ENCODE measurements at places on chromosomes 12 and 14. TPM values are rescaled to one million over a fixed set of nuclear protein-coding genes. Genes with fewer than 3 reads are reported as not detected.

DNA sequence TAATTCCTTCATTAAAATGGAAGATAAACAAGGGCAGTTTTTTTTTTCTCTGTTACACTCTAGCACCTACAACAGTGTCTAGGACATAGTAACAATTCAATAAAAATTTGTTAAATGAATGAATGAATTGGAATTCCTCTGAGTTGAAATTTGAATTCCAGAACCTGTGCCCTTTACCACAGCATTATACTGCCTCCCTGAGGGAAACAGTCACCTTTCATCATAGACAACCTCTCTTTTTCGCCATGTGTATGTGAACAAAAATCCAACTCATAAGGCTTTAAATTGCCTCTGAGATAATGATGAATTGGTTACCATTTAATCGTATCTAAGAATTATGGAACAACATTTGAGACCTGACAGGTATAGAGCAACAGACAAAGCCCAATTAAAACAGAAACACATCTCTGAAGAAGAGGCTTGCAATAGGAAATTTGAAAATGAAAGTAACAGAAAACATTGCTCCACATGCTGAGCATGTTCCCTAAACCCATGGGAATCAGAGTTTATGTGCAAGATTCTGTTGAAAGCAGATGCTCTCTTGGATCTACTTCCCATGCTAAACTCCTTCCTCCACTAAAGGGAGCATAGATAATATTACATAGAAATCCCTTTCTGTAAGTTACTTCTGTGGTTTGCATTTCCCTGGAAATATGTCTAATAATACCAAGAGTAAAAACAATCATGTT is 657.8 kb downstream of the GALC start:
- DNase-seq, result no peak

KRT82 gene
- polyA plus RNA-seq, result not detected

- DNase-seq, result peak; percentile 26
Measured at GRCh38 chr12:57340104-57340503, 89.1 kb upstream of the STAC3 start.

KLRF1 gene
- polyA plus RNA-seq, result 0.17 TPM

DNA sequence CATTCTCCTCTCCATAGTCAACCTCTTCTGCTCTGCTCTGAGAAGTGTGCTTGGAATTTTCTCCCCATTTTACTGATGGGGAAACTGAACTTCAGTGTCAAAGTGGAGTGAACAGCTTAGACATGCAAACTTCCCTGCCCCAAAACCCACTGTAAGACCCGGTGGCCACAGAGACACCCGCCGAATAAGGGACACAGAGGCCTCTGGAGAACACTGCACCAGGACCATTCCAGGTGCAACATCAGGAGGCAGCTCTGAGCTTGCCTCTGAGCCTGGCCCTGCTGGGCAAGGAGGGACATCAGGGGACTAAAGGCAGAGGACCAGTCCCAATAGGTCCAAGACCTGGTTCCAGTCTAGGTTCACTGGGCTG is 1.7 kb downstream of the HDAC7 start:
- DNase-seq, result no peak

Data from psoas muscle (tissue), 8 donors.